NCI-H187 (cell line): ENCODE measurements at places on chromosomes 4 and X.

DNA sequence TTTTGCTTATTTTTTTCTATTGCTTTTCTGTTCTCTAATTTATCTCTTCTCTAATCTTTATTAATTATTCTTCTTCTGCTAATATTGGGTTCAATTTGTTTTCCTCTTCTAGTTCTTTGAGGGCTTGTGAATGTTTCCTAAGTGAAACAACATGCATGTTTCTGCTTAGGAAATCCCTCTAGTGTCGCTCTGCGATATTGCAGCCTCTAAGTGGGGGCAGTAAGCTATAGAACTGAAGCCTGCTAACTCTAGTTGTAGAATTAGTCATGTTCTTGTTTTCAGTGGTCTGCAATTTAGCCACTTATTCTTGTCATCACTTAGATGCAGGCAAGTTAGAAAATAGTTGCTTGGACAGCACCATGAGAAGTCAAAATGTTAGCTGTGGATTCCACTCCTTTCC lies 222.6 kb downstream of the SPIN4 start:
- no peak for DNase-seq

- DNase-seq = no peak
Measured at GRCh38 chrX:41558531-41558930, 111.4 kb downstream of the NYX start.

- DNase-seq = no peak
Measured at GRCh38 chr4:124337874-124338273, 374.7 kb downstream of the ANKRD50 start.

DNA sequence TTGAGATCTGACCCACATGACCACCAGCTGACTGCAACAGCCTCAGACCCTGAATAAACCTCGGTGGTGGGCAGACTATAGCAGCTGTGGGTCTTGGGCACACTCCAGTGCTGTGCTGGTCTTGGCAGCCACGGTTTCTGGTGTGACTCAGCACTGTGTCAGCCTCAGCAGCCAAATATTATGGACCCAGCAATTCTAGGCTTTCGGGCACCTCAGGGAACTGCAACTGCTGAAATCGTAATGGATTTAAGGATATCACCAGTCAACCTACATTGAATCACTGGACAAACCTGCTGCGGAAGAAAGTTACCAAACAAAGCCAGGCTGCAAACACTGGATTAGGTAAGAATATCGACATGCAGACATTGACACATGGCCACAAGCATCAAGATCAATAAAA lies 10.5 kb upstream of the UBE2NL start:
- DNase-seq = no peak
